ENCODE measurements at places on chromosomes 12 and 14.

- DNase-seq: no peak
These were observed 85.5 kb downstream of the CAPZA3 start for GRCh38 chr12:18823461-18823860.

- no peak for DNase-seq
These were observed 59.5 kb downstream of the IFNG-AS1 start for GRCh38 chr12:68048648-68049297.

- DNase-seq: no peak
These were observed 109.0 kb upstream of the RPH3A start for GRCh38 chr12:112682586-112682985.

DNA sequence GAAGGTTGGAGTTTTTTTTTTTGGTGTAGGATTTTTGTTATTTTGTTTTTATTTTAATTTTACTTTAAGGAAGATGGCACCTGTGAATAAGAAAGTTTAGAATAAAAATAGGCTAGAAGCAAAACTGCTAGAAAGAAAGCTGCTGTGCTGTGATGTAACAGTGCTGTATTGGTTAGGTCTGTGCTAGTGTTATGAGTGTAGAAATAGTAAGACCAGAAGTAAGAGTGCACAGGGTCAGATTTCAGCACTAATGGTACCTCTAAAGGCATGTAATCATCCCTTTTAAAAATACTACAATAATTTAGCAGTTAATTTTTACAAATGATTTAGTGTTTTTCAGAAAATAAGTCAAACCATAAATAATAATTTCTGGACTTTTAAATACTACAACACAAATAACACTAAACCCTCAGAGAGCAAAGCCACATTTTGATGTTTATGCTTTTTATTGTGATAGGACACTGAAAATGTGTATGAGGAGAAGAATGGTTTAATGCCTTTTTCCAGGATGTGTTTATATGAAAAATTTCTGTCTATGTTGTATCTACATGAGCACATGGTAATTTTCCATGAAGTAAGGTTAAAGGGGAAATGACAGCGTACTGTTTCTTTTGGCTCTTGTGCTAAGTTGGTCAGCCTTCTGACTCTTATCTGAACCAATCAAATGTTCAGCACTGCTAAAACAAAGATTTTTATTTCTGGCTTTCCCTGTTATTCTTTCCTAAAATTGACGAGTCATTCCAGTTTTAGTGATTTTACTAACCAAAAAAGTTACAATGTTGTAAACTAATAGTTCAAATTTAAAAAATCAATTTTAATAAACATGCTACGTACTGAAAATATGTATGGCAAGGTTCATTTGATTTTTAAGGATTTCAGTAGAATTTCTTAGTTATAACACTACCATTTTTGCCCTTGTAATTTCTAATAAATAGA is 96.1 kb downstream of the PPHLN1 start:
- DNase-seq: no peak

GRCh38 chr12:92077530-92077929 is 68.1 kb downstream of the BTG1 start:
- no peak for DNase-seq

GRCh38 chr14:31197671-31198070 is 9.9 kb downstream of the HECTD1 start:
- no peak for DNase-seq

Data from T-helper 9 cell (primary cell).